ENCODE measurements at places on chromosomes 1 and 21.

- no peak for DNase-seq
These were observed 38.5 kb downstream of the AGPAT3 start for GRCh38 chr21:43903451-43904091.

- no peak for DNase-seq
These were observed 22.8 kb downstream of the RERE start for GRCh38 chr1:8794605-8795004.

DNA sequence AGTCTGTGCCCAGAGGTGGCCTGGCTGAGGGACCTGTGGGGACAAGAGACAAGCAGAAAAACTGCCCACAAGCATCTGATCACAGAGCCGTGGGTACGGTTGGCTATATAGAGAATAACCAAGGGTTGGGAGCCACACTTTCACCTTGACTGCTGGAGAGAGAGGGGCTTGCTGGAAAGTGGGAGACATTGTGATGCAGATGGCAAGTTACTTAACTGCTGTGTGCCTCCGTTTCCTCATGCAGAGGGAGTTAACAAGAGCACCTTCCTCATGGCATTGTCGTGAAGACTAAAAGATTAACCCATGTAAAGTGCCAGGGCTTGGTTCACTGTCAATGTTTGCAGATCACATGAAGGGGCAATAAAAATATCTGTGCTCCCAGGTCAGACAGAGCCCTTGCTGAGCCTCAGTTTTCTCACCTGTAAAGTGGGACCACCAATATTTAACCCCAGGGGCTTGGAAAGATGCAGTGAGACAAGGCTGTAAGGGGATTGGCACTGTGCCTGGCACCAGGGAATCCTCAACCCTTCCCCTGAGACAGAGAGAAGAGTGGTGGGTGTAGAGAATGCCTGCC is 52.8 kb downstream of the SDC3 start:
- DNase-seq: no peak

GRCh38 chr1:196393742-196394141 is 214.5 kb downstream of the KCNT2 start:
- DNase-seq: no peak

GRCh38 chr21:41622831-41623548 is 115.0 kb upstream of the TMPRSS2 start:
- DNase-seq: no peak

DNA sequence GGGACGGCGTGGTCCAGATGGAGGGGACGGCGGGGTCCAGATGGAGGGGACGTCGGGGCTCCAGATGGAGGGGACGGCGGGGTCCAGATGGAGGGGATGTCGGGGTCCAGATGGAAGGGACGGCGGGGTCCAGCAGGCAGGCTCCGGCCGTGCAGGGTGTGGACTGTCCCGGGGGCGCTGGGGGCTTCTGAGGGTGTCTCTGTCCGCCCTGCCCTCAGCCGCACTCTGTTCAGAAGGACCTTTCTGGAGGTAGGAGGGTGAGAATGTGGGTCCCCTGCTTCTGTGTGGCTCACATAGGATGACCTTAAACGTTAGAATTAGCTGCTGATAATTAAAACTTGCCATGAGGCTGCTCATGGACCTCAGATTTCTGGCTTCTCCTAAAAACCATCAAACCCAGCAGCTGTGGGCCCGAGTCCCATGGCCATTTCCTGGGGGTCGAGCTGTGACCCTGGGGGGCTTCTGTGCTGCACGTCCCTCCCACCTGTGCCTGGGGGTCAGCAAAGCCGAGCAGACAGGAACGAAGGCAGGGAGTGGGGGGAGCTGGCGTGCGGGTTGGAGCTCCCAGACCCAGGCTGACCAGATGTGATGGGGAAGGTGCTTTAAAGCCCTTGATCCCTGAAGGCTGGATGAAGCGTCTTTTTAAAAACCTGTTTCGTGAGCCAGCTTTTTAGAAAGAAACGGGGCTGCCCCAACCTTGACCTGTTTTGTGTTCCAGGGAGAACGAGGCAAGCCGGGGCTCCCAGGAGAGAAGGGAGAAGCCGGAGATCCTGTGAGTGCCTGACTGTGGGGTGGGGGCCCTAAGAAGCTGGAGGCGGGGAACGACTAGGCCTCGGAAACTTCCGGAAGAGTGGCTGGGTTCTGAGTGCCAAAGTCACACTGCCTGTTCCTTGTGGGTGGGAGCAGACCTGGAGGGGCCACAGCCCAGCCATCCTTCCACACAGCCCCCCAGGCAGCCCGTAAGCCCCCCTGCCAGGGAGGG is 7.1 kb downstream of the COL6A1 start:
- DNase-seq: no peak

GRCh38 chr1:185969524-185969991 is 235.4 kb downstream of the HMCN1 start:
- DNase-seq: no peak

GRCh38 chr1:169604781-169605560 is 18.7 kb upstream of the F5 start:
- no peak for DNase-seq

DNA sequence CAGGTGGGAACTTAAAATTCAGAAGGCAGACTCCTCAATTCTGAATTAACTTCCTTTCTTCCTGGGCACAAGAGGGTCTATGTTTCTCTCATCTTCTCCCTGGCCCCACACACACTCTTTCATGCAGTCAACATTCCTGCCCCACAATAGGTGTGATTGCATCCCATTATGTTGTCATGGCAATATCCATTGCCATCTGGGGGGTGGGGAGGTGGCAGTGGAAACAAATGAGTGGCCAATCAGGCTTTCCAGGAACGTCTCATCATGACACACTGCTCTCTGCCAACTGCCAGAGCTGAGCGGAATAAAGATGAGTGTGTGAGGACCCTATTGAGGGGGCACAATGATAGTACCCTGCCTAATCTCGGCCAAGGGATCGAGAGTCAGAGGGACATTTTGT is 80.4 kb downstream of the KCND3 start:
- DNase-seq: no peak

GRCh38 chr1:169119405-169119804 is 12.9 kb downstream of the ATP1B1 start:
- no peak for DNase-seq

- peak; percentile 91 for DNase-seq
These were observed 3.6 kb downstream of the REN start for GRCh38 chr1:204162494-204163074.

DNA sequence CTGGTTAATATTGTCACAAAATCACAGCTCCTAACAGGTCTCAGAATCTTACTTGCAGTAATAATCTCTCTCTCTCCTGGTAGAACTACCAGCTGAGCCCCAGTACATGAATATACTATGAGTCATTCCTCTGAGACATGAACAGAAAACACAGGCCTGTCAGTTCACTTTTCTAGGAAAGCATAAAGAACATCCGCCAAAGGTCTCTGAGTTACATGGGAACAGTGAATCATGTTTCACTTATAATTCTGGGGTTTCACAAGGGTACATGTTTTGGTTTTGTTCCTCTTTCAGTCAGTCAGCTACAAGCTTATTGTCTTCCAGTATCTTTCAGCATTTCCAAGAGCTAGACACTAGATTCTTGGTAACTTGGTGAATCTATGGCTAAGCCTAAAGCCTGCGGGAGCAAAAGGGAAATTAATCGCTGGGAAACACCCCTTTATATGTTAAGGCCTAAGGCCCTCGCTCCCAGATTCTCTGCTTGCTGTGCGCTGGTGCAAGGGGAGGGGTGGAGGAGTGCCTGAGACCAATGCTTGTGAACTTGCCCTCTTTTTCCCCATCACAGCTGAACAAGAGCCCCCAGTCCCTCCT is 31.7 kb downstream of the IFNGR2 start:
- DNase-seq: no peak

DNA sequence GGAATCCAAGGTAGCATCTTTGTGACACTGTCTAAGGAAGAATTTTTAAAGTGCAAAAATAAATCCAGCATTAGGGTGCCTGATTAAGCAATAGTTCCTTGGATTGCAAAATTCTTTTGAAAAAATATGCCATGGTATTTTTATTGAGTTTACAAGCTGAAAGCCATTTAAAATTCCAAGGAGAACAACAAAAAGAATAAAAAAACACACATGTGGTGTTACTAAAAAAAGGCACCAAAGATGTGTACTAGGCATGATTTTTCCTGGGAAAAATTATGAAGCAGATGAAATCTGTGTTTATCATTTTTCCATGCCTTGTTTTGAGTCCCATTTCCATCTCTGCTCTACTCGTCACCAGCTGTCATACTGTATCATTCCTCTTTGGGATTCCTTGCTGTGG is 157.0 kb upstream of the ZNHIT6 start:
- no peak for DNase-seq

- DNase-seq: no peak
These were observed 22.2 kb upstream of the EPHB2 start for GRCh38 chr1:22688466-22688865.

DNA sequence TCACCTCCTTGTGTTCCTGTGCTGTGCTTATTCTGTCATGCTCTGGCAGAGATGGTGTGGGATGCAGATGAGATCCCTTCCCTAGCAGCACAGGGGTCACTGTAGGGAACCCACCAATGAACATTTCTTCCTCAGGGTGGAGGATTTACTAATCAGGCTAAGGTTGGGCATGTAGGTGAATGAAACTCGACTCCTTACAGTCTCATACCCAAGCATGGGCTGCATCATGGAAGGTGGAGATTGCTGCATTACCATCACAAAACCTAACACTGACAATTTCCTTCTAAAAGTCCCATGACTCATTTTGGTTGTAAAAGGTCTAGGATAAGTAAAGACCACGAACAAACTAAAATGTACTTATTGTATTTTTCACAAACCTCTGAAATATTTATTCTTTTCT is 399.9 kb downstream of the DSCAM start:
- DNase-seq: no peak

DNA sequence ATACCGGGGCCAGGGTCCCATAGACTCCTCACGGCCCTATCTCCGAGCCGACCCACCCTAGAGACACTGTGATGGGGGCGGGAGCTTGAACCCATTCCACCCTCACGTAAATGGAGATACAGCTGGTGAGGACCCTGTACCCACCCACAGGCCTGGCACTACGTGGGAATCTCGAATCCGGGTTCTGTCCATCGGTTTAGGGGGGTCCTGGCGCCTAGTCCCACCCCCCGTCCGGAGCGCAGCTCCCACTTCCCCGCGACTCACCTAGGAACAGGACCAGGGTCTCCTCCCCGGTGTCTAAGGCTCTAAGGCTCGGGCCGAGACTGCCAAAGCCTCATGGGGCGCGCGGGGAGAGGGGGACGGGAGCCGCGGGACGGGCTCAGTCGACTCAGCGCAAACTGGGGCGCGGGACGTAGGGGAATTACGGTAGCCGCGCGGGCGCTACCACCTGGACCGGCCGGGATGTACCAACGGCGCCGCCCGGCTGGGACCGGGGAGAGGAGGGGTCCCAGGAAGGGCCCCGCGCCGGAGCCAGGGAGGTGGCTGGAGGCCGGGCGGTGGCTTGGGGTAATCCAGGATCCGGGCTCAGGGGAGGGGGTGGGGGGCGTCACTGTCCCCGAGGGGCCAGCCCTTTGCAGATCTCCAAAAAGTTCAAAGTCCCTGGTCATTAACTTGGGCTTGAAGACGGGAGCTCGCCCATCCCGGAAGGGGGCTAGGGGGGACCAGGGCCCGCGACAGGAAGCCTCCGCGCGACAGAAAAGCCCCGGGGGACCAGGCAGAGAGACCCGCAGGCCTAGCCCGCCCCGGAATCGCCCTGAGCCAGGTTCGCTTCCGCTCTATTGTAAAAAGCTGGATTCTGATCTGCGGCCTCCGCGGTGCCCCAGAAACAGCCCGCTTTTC is 1.0 kb downstream of the PLEKHG5 start:
- DNase-seq: no peak

GRCh38 chr1:24321697-24322469 is 2.7 kb downstream of the GRHL3 start:
- DNase-seq: peak; percentile 78

DNA sequence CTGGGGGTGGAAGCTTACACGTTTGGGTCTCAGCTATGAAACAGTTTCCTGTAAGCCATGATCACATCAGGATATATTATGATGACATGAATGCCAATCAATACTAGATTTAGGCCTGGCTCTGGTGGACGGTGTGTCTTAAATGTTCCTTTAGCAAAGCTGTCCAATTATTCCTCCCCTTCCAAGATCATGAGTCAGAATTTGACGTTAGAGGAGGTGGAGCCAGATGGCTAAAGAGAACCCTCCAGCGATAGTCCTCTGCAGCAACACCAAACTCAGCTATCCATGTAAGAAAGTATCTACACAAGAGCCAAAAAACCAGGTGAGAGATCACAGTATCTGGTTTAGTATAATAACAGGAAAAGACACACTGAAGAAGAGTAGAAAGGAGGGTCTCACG is 47.8 kb downstream of the PACC1 start:
- no peak for DNase-seq

- no peak for DNase-seq
These were observed 73.9 kb upstream of the MCOLN3 start for GRCh38 chr1:85122169-85122568.

DNA sequence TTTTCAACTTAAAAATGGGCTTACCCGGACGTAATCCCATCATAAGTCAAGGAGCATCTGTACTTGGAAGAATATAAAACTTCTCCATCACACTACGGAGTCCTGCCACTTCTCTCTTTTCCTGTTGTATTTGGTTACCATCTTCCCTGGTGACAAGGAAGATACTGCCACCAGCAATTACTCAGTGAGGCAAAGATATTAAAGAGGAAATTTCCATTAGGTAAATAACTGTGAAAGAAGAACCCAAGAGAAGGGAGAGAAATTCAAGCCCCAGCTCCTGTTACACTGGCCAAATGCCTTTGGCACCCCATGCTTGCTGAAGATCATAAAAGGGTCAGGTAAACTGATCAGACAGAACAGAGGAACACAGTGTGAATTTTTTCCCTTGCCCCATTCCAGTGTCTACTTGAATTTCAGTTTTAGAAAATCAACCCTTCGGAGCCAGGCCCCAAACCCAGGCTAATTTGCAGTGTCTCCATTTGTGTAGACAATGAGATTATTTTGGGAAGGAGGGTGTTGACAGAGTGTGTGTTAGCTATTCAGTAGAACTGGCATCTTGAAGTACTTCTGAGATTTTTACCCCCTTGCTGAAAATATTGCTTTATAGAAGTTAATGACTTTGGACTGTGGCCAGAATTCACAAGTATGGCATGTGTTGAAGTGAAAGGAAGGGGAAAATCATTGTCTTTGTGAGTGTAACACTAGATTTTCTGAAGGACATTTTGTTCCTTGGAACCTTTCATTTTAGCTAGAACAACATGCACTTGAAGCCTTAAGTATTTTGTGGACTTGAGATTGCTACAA is 167.1 kb downstream of the DHRS3 start:
- DNase-seq: no peak

DNA sequence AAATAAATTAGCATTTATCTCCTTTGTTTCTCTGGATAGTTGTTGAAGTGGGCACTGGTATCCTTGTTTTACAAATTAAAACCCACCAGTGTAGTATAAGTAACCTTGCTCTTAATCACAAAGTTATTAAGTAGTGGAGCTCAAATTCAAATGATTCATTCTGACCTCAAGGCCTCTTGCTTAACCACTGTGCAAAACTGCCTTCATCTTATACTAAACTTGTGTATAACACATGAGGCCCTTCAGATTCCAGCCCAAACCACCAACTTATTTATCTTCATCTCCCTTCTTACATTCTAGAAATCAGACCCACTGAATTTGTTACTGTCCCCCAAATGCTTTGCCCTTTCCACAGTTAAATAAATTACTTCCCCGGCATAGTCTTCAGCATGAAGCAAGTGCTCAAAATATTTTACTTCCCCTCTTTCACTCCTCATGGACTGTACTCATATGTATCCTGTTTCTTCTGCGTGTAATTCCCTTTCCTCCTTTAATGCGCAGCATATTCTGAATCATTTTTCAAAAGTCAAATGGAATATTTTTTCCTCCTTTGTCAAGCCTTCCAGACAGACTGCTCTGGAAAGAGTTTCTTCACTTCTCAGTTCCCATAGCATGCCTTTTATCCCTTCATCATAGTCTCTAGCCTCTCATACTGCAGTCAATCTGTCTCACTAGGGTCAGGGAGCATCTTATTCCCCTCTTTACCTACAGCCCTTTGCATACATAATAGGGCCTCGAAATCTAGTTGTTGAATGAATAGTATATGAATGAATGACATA is 19.0 kb upstream of the DNASE2B start:
- no peak for DNase-seq
